NCI-H2171 (cell line): ENCODE measurements at places on chromosomes 4 and X.

DNA sequence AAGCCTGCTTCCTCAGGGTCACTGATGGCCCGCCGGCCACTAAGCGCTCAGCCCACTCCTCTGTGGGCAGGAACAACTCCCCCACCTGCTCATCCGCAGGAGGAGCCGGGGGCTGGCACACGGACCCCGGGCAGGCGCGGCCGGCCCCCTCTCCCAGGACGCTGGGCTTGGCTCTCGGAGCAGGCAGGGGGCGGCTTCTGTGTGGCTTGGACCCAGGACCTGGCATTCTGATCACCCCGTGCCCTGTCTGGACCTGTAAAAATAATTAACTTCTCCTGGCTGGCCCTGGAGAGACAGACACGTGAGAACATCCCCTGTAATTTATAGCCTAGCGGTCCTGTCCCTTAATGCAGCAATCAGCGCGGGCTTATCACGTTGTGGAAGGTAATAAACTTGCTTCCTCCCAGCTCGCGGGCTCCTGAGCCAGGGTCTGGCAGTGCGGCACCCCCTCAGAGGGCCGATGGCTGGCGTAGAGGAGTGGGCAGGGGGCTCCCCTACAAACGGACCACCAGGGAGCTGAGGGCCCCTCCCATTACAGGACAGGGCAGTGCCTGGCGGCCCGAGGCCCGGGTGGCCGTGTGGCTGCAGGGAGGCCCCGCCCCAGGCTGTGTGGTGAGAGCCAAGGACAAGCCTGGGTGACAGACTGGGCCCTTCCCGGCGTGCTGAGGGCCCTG, 84.5 kb upstream of the NKX1-1 start:
- no peak for DNase-seq

DNA sequence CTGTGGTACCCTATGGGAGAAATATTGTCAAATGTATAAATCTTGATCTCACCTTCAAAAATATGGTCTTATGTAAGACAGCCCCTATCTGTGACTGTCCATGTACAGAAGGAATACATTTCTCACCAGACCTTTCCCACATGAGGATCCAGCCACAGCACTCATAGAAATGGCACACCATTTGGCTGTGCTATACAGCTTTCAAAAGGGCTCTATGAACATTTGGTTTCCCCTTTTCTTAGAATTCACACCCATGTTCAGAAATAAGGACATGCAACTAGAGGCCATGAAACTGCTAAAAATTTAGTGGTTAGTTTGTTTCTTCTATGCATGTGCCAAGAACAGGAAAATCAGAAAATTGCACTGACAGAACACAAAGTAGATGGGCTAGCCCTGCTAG, 62.7 kb downstream of the ANTXR2 start:
- no peak for DNase-seq

- no peak for DNase-seq
Measured at GRCh38 chrX:124736553-124737270, 390.3 kb downstream of the SH2D1A start.

GRCh38 chr4:158302076-158302866, 92.0 kb downstream of the TMEM144 start:
- no peak for DNase-seq

GRCh38 chrX:30488092-30488491, 89.5 kb downstream of the TASL start:
- no peak for DNase-seq

DNA sequence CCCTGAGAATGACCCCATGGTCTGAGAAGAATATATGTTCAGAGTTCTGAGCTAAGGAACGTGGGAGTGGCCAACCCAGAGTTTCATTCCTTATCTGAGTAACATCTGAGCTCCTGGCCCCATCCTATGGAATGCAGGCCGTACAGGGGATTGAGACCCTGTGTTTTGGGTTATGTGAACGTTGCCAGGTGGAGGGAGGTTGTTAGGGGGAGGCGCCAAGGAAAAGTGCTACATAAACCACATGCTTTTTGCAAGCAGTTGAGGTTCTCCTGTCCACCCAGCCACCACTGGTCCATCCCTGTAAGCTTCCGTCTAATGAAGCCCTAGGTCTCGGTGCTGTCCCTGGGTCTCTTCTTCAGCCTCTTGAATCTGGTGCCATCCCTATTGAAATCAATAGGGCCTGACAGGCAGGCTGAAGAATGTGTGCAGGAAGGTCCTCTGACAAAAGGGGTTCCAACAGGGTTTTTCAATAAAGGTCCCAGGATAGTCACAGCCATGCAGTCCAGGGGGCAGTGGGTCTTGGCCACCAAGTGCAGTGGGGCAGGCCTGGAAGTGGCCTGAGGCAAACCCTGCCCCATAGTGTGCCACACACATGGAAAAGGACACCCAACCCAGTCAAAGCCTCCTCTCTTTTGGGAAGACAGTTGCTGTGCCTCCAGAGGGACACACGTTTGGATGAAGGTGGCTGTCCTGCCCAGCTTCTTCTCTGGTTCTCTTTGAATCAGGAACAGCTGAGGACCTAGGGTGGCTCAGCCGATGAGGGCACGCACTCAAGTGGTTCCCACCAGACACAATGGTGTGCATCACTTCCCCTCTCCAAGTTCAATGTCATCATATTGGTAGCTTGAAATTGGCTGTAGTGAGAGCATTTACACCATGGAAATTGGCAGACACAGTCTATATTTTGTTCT, 53.5 kb downstream of the HTRA3 start:
- no peak for DNase-seq
